ENCODE measurements at places on chromosomes 6 and 20.
A peak's percentile ranks its signal among the peaks of the same experiment; 100 is the strongest.

GRCh38 chr6:33592595-33593413 is 12.7 kb upstream of the BAK1 start:
- no peak for DNase-seq

DNA sequence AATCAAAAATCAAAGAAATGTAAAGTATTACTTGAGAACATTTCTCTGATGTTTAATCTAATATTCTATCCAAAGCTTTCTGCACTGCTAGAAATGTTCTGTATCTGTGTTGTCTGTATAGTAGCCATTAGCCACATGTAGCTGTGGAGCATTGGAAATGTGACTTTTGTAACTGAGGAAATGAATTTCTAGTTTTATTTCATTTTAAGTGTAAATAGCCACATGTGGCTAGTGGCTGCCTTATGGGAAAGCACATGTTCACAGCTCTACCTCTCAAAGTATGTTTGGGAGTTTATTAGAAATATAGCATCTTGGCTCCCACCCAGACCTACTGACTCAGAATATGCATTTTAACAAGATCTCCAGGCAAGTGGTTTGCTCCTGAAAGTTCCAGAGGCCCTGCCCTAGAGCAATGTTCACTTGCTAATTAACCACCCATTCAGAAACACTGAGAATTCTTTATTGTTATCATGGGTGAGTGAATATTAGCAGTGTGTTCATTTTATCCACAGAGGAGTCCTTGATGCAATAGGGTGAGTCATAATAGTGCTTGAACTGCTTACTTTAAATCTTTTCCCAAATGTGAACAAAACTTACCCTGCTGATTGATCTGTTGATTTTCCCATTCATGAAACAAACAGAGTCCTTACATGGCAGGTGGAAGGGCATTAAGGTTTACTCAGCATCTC is 282.7 kb downstream of the PLCB1 start:
- peak; percentile 37 for DNase-seq

GRCh38 chr20:60001108-60001507 is 42.9 kb downstream of the CDH26 start:
- DNase-seq, result no peak

DNA sequence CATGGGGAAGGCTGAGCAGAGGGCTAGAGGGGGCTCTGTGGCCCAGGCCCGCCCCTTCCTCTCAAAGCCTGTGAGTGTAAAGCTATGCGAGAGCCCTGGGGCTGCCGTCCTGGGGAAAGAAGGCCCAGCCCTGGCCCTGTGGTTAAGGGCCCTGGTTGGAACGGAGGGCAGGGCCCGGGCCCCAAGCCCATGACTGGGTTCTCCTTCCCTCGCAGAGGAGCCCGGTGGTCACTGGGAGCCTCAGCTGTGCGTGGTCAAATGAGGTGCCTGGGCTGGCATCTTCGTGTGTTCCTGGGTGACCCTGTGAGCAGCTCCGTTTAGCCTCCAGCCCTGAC is 56.0 kb downstream of the SMOC2 start:
- DNase-seq, result no peak

DNA sequence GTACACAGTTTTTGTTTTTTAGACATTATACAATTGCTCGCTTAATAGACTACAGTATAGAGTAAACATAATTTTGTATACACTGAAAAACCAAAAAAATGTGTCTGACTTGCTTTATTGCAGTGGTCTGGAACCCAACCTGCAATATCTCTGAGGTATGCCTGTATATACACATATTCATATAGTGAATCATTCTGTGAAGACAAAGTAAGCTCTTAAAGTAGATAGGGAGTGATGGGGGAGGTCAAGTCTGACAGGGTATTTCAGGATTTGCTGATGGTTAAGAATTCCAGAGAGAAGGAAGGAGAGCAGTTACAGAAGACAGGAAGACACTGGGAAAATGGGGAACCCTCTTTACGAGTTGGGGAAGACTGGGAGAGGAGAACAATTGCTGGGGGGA is 417.9 kb downstream of the CD109 start:
- no peak for DNase-seq

DNA sequence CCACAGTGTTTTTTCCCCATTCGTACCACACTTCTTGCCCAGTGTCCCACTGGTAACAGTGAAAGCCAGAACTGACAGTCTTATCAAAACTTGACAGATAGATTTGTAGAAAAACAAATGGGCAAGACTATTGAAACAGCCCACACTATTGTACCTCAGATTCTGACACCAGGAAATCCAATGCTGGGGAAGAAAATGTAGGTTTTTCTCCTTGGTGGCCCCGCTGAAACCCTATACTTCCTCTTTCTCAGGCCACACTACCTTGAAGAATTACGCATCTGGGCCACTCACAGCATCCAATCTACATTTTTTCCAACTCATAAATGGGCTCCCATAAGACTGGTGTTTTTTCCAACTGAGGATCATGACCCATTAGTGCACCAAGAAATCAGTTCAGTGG is 90.9 kb upstream of the HDDC2 start:
- no peak for DNase-seq

GRCh38 chr20:44805979-44806620 is 4.2 kb downstream of the RIMS4 start:
- peak; percentile 62 for DNase-seq

DNA sequence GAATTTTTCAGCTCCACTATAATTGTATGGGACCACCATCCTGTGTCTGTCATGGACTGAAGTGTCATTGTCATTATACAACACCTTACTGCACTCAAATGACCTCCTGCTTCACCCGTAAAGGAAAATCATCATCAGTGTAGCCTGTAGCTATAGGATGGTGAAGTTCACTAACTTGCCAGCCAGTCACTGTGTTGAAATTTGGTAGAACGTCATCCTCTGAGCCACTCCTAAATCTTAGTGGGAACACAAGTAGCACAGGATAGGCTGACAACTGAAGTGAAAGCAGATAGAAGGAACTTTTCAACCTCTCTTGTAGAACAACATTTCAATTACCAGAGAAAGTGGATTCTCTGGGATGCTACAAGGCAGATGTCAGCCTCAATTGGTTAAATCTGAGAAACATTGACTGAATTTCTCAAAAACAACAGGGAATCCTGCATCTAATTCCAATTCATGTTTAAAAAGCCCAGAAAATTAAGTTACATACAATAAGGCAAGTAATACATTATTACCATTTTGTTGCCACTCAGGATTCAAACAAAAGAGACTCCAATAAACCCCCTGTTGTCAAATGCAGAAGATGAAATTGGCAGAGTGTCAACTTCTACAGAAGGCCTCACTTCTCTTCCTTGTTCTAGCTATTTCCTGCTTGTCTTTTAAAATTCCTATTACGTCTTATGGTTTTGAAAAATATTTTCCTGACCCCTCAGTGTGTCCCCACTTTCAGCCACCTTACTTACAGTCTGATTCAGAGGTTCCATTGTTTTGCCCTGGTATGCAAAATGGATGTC is 647.9 kb upstream of the AGPAT4 start:
- no peak for DNase-seq

GRCh38 chr6:167660424-167660823 is 166.3 kb upstream of the AFDN start:
- no peak for DNase-seq

DNA sequence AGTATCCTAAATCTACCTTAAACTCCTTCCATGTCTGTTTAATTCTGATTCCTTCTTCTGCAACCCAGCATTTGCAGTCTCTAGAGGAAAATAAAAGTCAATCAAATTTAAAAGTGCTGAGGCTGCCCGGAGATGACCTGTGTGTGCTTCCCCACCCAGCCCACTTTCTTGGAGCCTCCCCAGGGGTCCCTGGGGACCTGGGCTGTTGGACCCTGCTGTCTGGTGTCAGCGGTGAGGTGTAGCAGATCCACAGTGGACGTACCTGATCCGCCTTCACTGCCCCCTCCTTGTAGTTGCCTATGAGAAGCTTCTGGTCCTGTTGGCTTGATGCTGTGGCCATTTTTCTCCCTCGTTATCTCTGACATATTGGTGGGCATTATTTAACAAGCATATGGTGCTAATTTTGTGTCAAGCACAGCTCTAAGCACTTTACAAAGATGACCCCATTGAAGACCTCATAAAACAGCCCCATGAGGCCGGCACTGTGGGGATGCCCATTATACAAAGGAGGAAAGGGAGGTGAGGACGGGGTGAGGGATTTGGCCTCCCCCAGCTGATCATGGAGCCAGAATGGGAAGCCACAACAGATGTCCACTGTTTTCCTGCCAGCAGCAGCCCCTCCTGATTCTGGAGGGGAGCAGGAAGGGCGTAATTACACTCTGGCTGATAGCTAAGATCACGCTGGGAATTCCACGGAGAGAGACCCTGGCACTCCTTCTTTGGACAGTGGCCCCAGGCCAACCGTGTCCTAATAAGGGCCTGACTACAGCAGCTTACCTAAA is 628.2 kb downstream of the CDH26 start:
- no peak for DNase-seq

Data from DMS79 (cell line).